ENCODE measurements at places on chromosomes 16 and 17. TPM values are rescaled to one million over a fixed set of nuclear protein-coding genes. Genes with fewer than 3 reads are reported as not detected.

- no peak for DNase-seq
These were observed 9.7 kb upstream of the ZFP1 start for GRCh38 chr16:75138636-75139035.

GRCh38 chr17:13135506-13135905 lies 117.7 kb upstream of the ELAC2 start:
- DNase-seq = no peak

DNA sequence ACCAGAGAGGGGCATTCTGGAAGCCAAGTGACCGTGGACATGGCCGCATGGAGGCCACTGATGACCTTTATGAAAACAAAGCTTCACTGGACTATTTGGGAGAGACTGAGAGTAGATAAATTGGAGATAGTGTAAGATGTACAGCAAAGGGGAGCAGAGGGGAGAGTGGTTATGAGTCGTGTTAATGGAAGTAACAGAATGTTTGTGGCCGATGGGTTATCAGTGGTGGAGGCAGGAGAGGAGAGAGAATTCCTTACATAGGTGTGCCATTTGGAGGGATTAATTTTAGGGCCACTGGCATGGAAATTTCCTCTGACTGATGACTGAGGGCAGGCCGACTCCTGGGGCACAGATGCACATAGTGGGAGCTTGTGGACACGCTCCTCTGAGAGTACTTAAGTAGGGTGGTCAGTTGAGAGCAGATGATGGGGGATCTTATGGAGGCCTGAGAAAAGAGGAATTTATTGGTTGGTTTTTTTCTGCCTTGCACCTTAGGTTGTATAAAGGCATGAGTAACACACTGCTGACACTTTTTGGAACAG lies 19.2 kb downstream of the PRPSAP2 start:
- peak; percentile 53 for DNase-seq

DNA sequence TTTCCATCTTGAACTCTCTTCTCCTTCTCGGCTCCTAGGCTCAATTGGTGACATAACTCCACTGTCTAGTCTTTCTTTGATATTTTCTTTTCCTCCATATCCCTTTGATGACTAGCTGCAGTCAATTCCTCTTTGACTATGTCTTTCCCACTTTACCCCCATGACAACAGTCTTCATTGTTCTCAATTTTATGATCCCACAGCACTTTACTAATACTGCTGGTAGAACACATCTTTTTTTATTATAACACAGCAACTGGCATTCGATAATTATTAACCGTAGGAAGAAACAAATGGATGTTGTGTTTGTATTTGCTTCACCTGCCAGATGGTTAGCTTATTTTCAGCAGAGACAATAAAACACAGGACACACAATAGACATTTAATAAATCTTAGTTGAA lies 1.3 kb downstream of the KRTAP3-3 start:
- DNase-seq = no peak

ZSCAN10 gene
- not detected for total RNA-seq

- DNase-seq = no peak
These were observed 4.2 kb downstream of the CYTH1 start for GRCh38 chr17:78777881-78778280.

ASB16 gene
- total RNA-seq = not detected

DNA sequence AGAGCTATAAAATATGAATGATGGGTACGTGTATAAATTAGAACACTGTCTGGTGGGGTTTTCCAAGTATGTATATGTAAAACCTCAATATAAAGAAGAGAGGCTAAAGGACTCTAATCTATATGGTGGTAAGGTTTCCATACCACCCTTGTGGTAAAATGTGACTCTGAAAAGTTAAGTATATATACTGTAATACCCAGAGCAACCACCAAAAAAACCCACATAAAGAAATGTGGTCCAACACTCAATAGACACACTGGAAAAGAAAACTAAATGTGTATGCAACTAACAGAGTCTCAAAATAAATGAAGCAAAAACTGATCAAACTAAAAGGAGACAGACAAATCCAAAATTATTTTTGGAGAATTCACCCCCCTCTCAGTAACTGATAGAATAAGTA lies 72.2 kb downstream of the XPO6 start:
- DNase-seq = no peak

DNA sequence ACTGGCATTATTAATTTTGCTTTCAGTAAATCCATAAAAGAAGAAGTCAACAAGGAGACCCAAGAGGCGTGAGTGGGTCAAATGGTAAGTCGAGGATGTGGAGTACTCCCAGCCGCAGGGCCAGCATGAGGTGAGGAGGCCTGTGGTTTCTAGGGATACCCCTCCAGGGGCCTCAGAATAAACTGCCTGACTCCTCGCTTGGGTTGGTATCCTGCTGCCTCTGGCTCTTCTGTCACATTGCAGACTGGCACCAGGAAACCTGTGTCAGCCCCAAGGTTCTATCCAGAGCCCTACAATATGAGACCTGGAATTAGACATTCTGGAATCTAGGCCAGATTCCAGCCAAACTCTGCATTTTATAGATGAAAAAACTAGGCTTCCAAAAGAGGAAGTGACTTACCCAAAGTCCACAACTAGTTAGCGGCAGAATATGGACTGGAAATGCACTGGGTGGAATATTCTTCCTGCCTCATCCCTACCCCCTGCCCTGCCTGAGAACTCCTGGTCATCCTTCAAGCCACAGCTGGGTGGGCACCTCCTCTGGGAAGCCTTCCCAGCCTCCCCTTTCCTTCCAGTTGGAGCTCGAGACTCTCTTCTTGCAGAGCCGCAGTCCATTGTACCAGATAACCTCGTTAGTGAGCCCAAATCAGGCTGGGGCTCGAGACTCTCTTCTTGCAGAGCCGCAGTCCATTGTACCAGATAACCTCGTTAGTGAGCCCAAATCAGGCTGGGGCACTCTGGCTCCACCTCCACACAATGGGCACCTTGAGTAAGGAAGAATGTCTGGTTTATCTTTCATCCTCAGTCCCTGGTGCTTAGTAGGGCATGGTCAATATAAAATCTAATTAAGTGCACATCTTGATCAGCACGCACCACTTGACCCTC lies 22.6 kb downstream of the C17orf67 start:
- DNase-seq = no peak

DNA sequence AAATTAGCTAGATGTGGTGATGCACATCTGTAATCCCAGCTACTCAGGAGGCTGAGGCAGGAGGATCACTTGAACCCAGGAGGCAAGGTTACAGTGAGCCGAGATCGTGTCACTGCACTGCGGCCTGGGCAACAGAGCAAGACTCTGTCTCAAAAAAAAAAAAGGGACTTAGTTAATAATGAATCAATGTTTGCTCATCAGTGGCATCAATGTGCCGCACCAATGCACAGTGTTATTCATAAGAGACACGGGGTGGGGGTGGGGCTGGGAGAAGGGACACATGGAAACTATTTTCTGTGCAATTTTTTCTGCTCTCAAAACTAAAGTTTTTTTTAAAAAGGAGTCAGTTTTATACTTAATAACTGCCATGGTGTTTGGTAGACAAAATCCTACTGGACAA lies 6.8 kb upstream of the ATP2C2 start:
- peak; percentile 81 for DNase-seq

GRCh38 chr17:9064311-9064834 lies 43.1 kb downstream of the NTN1 start:
- no peak for DNase-seq

- no peak for DNase-seq
These were observed 22.7 kb downstream of the TBX4 start for GRCh38 chr17:61474934-61475333.

PRCD gene
- total RNA-seq = 5.0 TPM

GRCh38 chr17:560432-560873 lies 154.2 kb downstream of the VPS53 start:
- DNase-seq = no peak

OR2C1 gene
- not detected for total RNA-seq

DNA sequence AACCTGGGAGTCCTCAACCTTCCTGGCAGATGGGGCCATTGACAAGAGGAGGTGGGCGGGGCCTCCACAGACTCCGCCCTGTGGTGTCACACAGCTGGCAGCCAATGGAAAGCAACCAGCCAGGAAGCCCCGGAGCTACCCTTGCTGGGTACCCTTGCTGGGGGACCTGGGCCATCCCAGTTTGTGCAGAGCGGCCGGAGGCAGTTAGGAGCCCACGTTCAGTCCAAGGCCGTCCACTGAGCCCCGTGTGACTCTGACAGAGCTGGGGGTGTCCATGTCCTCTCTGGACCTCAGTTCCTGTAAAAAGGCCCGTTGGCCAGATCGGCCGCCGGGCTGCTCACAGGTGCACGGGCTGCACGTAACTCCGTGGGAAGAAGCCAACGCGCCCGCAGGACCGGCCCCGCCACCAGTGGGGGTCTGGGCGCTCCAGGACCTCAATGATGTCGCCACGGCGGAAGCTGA lies 17.1 kb upstream of the FAM83G start:
- DNase-seq = no peak

DNA sequence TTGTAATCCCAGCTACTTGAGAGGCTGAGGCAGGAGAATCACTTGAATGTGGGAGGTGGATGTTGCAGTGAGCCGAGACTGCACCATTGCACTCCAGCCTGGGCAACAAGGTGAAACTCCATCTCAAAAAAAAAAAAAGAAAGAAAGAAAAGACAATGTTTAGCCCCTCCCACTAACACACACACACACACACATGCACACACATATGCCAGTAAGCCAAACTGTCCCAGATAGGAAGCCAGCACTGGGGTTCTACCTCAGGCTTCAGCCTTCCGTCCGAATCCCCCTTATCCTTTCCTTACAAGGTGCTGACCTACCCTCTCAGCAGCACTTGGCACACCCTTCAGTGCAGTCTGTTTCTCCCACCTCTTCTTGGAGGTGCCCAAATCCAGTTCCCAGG lies 8.7 kb upstream of the KCNH6 start:
- no peak for DNase-seq

DNA sequence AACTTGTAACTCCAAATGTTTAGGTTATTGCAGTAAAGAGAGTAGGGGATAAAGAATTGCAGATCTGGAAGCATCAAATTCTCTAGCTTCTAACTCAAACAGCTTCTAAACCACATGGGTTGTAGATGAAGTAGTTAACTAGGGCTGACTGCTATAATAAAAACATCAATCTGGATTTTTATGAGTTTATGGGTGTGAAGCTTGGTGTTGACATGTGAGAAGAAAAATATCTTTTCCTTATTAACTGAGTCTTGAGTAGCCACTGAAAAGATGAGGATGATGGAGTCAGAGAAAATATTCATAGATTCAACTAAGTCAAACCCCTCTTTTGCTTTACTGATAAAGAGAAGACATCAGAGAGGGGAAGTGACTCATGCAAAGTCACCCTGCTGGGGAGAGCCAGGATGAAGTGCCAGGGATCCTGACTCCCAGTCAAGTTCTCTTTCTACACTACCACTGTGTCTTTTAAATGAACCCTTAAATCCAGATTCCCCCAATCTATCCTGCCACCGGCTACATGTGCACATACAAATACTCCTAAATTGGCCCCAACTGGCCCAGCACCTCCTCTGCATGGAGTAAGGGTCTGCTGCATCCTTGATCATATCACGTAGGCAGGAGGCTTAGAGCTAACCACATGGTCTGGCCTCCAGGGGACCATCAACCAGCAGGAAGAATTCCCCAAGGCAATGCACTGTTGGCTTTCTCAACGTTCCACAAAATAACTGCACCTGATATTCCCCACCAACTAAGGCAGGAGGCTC lies 264.0 kb upstream of the CCL2 start:
- DNase-seq = no peak

COPS3 gene
- 105 TPM for total RNA-seq

GRCh38 chr16:53743149-53743566 lies 39.2 kb downstream of the FTO start:
- peak; percentile 57 for DNase-seq

- DNase-seq = no peak
These were observed 44.4 kb downstream of the PPL start for GRCh38 chr16:4892361-4893102.

All from renal cortical epithelial cell (primary cell).